ENCODE measurements at places on chromosomes 16 and 17.
A peak's percentile ranks its signal among the peaks of the same experiment; 100 is the strongest.

- peak; percentile 62 for DNase-seq
These were observed 42.2 kb upstream of the GSE1 start for GRCh38 chr16:85570735-85571562.

DNA sequence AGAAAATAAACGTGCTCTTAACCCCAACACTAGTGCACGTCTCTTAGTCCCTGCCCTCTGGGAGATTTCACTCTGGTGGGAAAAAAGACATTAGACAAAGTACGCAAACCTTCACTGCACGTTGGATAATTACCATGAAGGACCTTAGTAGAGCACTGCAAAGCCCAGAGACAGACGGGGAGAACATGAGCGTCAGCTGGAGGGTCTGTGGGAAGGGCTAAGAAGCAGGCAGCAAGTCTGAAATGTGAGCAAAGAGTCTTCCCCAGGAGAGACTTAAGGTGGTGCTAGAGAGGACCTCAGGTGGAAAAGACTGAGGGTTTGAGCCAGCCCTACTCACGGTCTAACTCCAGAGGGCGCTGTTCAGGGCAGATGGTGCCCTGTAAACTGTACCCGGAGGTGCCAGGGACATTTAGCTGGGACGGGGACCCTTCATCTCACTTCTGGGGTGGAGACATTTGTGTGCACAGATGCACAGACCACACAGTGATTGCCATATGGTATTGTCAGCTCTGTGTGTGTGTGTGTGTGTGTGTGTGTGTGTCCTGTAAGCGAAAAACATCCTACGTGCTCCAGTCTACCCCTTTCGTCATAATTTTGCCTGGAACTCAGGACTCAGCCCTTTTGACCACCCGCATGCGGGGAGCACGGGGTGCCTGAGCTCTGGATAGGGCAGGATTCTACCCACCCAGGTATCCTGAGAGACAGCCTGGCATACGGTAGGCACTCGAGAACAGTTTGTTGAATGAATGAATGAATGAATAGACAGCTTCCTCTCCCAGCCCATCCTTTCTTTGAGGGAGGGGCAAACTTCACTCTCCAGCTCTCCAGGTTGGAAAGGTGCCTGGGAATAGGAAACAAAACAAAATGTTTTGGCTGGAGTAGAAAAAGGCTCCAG lies 10.1 kb upstream of the STAC2 start:
- peak; percentile 40 for DNase-seq

- no peak for DNase-seq
These were observed 206.4 kb downstream of the ENGASE start for GRCh38 chr17:79280866-79281572.

- no peak for DNase-seq
These were observed 20.9 kb downstream of the GPR179 start for GRCh38 chr17:38322897-38323296.

GRCh38 chr16:85245307-85246172 lies 133.3 kb upstream of the CIBAR2 start:
- DNase-seq: peak; percentile 32
